Fibroblast of skin of left quadriceps (primary cell): ENCODE measurements at places on chromosomes 7 and 10.

DNA sequence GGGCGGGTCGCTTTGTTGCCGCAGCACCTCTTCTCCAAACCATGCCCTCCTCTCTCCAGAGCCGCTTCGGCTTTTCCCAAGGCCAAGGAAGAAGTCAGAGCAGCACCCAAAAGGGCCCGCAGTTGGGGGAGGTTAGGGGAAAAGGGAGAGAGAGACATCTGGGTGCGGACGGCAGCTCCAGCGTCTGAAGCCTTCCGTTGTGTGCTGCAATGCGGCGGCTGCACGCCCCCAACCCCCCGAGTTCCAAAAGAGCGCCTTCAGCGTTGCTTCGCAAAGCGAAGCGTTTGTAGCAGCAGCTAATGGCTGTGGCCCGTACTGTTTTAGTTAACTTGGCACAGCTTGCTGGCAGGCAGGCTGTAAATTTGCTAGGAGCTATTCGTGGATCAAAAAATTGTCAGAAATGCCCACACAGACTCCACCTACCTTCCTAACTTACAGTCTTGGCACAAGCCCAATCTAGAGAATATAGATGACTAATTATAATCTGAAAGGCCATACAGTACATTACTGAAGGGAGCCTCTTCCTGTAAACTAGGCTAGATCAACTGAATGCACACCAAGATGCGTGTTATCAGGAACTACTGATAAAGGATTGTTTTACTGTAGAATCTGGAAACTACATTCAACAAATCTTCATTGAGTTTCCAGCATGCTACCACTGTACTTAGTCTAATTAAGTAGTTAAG is 1.1 kb upstream of the KBTBD2 start:
- DNase-seq: peak; percentile 58

GRCh38 chr10:92845921-92846320 is 2.4 kb upstream of the EXOC6 start:
- DNase-seq: no peak

DNA sequence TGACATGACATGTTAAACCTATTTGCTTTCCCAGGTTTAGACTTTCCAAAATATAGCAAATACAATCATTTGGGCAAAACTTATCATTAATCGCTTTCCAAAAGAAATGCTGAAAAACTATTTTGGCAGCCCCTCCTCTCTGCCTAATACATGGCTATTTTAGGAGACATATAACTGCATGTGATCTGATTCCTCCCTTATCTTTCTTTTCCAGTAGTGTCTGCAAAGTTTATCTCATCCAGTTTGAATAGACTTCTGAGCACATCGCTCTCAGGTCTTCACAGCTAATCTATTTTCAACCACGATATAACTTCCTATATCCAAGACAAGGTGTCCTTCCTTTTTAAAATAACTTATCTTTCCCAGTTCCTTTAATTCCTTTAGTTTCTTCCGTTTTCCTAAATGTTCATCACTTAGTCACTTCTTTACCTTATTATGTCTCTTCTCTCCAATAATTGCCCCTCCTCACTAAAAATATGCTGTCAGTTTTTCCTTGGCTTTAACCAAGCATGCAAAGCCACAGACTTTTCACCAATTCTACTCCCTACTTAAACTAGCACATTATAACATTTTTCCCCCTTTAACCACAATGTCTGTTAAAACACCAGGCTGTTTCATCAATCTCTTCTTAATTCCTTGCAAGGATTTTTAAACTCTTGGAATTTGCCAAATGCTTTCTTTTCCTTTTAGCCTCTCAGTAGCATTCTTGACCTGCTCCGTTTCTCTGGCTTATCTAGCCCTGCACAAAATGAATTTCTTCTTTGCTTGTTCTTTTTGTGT is 24.4 kb downstream of the GNG11 start:
- DNase-seq: peak; percentile 38

GRCh38 chr7:16581286-16581685 is 54.7 kb downstream of the LRRC72 start:
- DNase-seq: no peak

GRCh38 chr7:68691261-68692216 is 906.7 kb upstream of the AUTS2 start:
- peak; percentile 90 for DNase-seq

DNA sequence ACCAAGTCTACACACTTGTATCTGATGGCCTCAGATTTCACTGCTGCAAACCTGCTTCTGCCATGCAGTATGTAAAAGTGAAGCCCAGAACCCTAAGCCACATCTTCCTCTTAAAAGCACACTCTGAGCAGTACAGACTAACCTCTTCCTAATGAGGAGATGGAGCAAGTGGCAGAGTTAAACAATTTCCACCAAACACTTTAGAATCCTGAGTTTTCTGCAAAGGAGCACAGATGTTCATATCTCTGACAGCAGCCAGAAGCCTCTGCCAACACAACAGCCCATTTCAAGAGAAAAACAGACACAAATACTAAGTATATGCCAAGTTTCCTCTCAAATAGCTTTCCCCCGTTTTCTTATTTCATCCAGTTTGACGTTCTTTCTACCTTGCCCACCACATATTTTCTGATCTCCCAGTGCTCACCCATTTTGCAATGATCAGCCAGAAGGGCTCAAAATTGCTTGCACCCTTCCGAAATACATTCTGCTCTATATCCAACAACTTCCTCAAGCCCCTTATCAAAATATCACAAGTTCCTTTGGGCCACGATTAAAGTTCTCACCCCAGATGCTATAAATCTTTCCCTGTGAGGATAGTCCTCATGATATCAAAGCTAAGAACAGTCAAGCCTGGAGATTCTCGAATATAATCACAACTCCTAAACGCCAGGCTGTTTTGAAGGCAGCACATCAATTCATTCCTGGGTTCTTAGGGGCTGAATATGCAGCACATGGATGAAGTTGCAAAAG is 27.5 kb downstream of the ELMO1 start:
- no peak for DNase-seq

- peak; percentile 21 for DNase-seq
Measured at GRCh38 chr10:69004821-69005220, 16.2 kb downstream of the KIFBP start.

- no peak for DNase-seq
Measured at GRCh38 chr10:27312854-27313253, 72.3 kb upstream of the ACBD5 start.

GRCh38 chr7:132618956-132619305 is 42.7 kb upstream of the PLXNA4 start:
- peak; percentile 55 for DNase-seq

- DNase-seq: no peak
Measured at GRCh38 chr7:98251231-98251600, 816 bp downstream of the TECPR1 start.

DNA sequence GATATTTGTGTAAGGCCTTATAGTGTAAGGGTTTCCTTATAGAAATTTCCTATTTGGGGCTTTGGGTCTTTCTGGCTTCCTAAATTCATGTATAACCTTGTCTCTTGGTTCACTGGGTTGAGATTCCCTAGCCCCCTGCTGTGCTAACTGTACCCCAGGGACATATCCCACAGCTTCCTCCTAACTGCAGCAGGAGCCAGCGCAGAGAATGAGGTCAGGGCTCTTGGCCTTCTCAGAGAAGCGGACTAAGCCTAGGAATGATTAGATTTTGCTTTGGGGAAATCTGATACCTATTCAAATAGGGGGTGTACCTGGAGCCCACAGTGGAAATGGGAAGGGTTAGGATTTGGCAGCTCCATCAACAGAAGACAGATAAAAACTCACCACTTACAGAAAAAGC is 138.1 kb upstream of the EFCAB10 start:
- no peak for DNase-seq

- DNase-seq: no peak
Measured at GRCh38 chr10:108352771-108353170, 1188.3 kb upstream of the SORCS1 start.

DNA sequence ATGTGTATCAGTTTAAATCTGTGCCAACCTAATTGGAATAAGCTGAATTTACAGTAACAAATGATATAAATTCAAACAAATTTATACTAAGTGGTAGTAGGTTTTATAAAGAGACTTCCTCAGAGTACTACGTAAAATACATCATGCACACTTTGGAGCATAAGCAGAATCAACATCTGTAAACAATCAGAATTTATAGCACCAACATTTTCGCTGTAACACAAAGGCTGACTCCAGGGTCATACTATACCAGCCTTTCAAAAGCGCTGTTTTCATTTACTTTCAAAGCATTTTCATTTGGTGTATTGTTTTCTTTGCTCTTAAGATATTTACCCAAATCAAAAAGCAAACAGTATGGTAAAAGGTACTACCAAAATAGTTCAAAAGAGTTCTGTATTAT is 29.3 kb upstream of the TMEM168 start:
- no peak for DNase-seq

DNA sequence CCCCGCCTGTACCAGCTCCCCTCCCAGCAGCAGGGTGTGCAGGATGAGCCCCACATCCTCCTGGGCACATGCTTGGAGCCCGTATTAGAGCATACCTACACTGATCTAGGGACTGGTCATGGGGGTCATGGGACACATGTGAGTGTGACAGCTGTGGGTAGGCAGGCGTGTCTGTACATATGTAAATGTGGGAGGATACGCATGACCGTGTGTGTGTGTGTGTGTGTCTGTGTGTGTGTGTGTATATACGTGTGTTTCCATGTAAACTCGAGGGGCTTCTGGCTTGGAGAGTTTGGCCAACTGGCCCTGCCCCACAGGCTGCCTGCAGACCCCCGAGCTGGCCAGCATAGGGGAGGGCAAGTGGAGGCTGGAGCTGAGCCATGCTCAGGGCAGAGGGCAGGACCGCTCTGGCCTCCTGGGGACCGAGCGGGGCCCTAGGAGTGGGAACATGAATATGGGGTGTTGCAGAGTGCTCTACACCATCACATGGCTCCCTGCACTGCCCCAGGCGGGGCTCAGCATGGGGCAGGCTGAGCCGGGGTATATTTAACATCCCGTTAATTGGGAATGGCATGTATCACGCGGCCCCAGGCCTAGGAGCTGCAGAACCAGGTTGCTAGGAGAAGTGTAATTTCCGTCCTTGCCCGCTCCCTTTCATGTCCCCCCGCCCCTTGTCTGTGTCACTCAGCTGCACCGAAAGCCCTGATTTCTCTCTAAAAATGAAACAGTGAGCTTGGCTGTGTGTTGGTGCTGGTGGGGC is 152.7 kb upstream of the PCBD1 start:
- DNase-seq: no peak

- no peak for DNase-seq
Measured at GRCh38 chr10:72595436-72595835, 30.4 kb downstream of the MICU1 start.

DNA sequence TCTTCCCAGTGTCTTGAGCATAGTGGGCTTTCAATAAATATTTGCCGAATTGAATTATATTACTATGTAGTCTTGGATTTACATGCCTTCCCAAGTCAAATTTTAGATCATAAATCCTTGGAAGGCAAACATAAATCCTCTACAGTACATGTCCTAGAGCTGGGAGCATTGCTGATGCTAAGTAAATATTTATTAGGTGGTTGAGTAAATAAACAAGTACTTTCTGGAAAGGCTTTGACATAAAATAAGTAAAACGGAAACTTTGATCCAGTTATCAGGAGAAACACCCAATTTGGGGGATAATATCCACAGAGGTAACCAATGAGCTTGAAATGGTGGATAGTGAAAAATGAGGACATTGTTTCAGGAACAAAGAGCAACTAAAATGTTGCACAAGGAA is 162.8 kb upstream of the SVIL start:
- no peak for DNase-seq

GRCh38 chr10:78763651-78764395 is 304.9 kb upstream of the ZMIZ1 start:
- no peak for DNase-seq

DNA sequence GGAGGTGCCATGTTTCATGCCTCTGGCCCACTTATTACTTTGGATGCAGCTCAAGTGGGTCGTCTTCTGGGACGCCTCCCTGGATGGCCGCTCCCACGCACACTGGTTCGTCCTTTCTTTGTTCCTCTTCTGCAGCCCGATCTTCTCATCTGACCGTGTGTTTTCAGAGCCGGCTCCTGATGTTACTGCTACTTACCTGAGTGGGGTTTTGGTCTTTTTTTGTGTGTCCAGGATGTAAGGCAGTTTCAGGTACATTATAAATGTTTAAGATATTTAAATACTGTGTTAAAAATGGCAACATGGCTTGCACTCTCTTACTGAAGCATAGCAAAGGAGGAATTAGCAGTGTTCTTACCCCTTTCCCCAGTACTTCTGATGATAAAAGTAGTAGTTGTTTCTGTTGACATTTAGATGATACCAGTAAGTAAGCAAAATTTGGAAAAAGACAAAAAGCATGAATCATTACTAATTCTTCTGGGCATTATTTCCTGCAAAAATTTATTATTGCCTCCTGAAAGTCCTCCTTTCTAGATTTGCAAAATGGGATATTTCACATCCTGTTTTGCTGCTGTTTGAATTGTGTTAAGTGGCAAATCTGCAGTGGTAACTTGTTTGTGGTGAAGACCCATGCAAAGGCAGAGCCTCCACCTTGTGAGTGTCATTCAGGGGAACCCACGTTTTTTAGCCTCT is 59.4 kb downstream of the SHH start:
- DNase-seq: no peak

- no peak for DNase-seq
Measured at GRCh38 chr10:58544135-58544534, 31.5 kb downstream of the BICC1 start.

GRCh38 chr10:113555245-113555644 is 2.4 kb downstream of the HABP2 start:
- no peak for DNase-seq

DNA sequence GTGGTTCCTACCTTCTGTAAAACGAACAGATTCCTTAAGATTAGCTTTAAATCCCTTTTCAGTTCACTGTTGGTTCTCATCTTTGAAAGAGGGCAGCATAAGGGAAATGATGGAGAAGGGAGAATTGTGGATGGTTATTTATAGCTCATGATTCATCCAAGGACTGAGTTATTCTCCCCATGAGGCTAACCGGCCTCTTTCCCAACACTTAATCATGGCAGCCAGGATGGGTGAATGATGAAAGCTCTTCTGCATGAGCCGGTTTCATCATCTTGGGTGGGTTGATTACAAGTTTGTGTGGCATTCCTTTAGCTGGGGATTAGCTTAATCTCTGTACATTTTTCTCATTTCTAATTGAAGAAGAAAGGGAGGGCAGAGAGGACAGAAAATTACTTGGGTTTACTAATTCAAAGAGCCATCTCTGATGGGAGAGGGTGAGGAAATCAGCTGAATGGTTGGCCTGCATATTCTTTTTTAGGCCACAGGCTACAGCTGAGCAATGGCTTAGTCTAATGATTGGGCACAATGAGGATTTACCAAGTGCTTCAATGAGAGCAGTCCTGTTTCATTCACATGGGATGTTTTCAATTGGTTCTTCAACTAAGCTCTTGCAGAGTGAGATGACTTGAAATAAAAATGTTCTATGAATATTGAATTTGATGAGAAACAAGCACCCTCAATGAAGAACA is 250.0 kb downstream of the BMPER start:
- peak; percentile 98 for DNase-seq
